Kidney (tissue), 22 donors: ENCODE measurements at places on chromosomes 11 and 22. TPM values are rescaled to one million over a fixed set of nuclear protein-coding genes. Genes with fewer than 3 reads are reported as not detected.
A peak's percentile ranks its signal among the peaks of the same experiment; 100 is the strongest.

DNA sequence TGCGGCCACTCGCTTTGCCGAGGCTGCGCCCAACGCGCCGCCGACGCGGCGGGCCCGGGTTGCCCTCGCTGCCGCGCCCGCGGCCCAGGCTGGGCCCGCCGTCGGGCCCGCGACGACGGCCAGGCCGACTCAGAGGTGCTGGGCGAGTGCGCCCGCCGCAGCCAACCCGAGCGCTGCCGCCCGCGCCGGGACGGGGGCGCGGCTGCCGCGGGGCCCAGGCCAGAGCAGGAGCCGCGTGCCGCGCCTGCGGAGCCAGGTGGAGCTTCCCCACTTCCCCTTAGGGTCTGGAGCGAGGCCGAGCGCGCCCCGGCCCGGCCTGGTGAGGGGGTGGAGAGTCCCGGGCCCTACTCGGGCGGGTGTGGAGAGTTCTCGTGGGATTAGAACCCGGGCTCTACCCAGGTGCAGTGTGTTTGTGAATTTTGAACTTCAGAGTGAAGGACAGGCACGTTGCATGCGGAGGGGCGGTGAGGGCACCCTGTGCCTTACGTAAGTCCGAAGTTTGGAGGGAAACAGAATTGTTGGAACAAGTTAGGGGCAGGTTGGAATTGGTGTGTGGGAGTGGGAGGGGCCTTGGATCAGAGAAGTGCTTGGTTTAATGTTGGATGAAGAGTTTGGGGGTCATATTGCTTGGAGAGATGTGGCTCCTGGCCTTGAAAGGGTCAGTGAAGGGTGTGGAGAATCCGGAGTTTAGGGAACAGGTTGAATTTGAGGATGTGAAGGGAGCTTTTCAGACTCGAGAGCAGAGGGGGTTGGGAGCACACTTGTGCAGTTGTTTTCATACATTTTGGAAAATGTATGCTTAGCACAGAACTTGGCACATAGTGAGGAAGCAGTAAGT lies 697 bp downstream of the RNF169 start:
- peak overlapping the region; percentile 70 for H3K4me3 ChIP-seq
- H3K4me1 ChIP-seq = peaks cover 3% of the 10 kb centered on the region
- H3K27ac ChIP-seq = peak overlapping the region; percentile 89
- peak; percentile 81 for DNase-seq
- no peaks in the 10 kb centered on the region for H3K27me3 ChIP-seq
- no peaks in the 10 kb centered on the region for H3K36me3 ChIP-seq

DNA sequence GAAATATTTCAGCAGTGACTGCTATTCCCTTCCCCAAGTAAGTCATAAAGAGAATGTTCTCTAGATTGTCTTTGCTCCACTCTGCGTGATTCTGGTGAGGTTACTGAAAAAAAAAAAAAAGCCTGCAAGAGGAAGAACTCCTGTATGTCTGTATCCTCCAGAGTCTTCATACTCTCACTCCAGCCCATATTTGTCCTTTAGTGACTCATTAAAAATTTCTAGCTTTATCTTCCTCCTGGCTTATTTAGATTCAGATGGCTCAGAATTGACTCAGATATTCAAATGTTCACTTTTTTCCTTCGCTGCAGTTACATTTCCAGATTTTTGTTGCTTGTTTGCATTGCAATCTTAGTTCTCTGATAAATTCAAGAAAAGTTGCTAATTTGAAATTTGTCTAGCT lies 76.3 kb upstream of the CNTN5 start:
- no peaks in the 10 kb centered on the region for H3K27me3 ChIP-seq
- H3K4me1 ChIP-seq = no peaks in the 10 kb centered on the region
- no peak overlapping the region for H3K4me3 ChIP-seq
- no peak for DNase-seq
- no peaks in the 10 kb centered on the region for H3K36me3 ChIP-seq

DNA sequence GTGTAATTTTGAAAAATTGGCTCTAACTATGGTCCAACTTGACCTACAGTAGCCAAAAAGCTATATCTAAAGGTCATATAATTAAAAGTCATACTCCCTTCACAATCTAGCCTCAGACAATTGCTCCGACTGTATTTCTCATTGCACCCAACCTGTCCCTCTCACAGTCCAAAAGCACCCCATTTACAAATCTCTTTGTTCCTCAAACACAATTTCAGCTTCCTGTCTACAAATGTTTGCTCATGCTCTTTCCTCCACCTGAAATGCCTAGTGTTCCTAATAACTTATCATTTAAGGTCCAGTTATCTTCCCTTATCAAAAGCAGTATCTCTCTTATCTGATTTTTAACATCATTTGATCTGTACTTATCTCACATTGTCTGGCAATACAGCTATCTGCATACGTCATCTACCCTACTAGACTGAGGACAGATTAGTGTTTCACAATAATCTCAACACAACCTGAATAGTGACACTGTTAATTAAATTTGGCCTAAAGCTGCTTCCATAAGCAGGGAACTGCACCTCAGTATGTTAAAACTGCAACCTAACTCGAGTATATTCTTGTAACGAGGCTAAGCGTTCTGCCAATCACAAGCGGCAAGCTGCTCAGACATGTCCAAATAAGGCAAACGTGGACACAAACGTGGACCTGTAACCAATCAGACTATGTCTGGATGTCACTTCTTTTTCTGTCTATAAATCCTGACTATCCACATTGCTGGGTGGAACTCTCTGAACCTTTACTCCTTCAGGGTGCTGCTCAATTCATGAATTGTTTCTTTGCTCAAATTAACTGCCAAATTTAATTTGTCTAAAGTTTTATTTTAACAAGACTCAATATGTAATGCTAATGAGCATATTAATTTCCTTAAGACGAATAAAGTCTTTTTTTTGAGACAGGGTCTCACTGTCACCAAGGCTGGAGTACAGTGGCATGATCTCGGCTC lies 15.9 kb downstream of the PICALM start:
- H3K4me1 ChIP-seq = peaks cover 17% of the 10 kb centered on the region
- peak overlapping the region; percentile 7 for H3K4me3 ChIP-seq

DNA sequence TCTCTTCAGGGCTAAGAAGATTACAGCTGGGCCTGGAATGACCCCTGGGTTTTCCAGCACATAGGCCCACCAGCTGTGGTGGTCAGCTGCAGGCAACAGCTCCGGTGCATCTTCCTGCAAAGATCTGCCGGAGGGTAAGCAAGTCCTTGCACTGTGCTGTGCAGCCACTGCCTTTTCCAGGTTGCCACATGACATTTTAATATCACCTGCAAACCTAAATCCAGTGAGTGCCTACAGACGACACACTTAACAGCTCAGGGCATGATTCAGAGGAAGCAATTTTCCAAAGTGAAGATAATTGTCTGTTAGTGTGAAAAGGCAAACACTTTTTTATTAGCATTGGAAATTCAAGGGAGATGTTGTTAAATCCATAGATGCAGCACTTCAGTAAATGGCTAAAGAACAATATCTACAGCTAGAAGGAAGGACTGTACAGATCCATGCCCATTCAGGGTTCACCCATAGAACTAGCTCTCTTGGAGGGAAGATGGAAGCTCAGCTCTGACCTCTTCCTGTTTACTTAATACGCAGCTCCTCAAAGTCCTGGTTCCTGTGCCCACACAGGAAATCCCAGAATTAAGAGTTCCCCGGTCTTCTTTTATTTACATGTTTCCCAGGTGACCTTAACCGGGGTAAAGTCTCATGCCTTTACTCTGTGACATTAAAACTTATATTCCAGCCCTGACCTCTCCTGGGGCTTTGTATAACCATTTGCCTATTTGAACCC lies 13.3 kb upstream of the NRIP3 start:
- no peak for DNase-seq
- H3K4me3 ChIP-seq = no peak overlapping the region
- no peak overlapping the region for H3K27ac ChIP-seq

DNA sequence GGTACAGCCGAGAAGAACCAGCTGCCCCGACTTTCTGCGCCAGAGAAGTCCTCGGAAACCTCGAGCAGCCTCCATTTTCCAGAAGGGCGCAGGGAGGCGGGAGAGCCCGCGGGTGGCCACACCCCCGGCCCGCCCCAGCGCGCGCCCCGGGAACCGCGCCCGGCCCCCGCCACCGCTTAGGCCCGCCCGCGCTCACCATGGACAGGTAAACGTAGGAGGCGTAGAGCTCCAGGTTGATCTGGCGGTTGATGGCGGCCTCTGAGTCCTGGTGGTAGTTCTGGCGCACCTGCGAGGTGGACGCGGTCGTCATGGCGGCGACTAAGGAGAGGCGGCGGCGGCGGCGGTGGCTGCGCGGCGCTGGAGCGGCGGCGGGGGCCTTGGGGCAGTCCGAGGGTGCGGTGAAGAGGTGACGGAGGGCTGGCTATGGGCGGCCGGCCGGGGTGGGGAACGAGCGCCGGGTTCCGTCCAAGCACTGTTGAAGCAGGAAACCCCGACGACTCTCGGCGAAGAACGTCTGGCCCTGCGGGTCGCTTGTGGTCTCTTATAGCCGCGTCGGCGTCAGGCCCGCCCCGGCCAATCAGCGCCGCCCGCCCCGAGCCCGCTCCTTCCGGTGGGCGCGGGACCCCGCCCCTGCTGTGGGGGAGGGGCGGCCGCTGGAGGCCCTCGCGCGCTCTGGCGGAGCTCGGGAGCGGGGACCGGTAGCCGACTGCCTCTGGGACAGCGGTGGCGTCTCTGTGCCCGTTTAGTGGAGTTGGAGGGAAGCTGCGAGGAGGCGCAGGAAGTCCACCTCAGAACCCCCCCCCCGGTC lies at the start of gene FTH1:
Gene FTH1 (minus strand): TSS at position 519 of the 808 bp plus-strand sequence. CDS start 209 bp downstream, at position 310.
- peak within 1 kb of the TSS; percentile 97 for H3K27ac ChIP-seq
- peak within 1 kb of the TSS; percentile 87 for H3K4me3 ChIP-seq
- H3K4me1 ChIP-seq = peaks cover 15% of the 10 kb centered on the region
- peaks cover 22% of the 10 kb centered on the region for H3K36me3 ChIP-seq

Gene CCDC82
- 25.8 TPM for total RNA-seq

Gene IGF2
- 30.5 TPM for total RNA-seq

Gene PHLDA2
- 19.7 TPM for total RNA-seq

Gene TRIM48
- total RNA-seq = not detected

Gene LRRC10B
- total RNA-seq = 2.9 TPM
